Uterine smooth muscle cell (primary cell): ENCODE measurements at places on chromosomes 11 and 22. TPM values are rescaled to one million over a fixed set of nuclear protein-coding genes. Genes with fewer than 3 reads are reported as not detected.

SLC25A1 gene
- total RNA-seq = 164 and 171 TPM in 2 replicates

EFCAB6 gene
- 0.55 and 3.6 TPM in 2 replicates for total RNA-seq

UBE4A gene
- 36.9 and 39.1 TPM in 2 replicates for total RNA-seq

CD44 gene
- 366 and 419 TPM in 2 replicates for total RNA-seq

GAB2 gene
- total RNA-seq = 8.3 and 11.2 TPM in 2 replicates

RAB36 gene
- total RNA-seq = 4.8 and 5.6 TPM in 2 replicates

GGTLC2 gene
- not detected in 2 replicates for total RNA-seq

IGF2 gene
- total RNA-seq = 0.11 and 0.25 TPM in 2 replicates

SAMM50 gene
- 46.6 and 54.8 TPM in 2 replicates for total RNA-seq

CRYBB3 gene
- total RNA-seq = not detected in 2 replicates

SLC15A3 gene
- 7.5 and 10.6 TPM in 2 replicates for total RNA-seq

LDHA gene
- total RNA-seq = 521 and 846 TPM in 2 replicates

POU2F3 gene
- total RNA-seq = 0.12 TPM in 1 of 2 replicates, not detected in the other

TFIP11 gene
- 40.1 and 44.9 TPM in 2 replicates for total RNA-seq

MMP27 gene
- total RNA-seq = not detected in 2 replicates

ENTHD1 gene
- total RNA-seq = not detected in 2 replicates

LSP1 gene
- total RNA-seq = 0.33 and 0.62 TPM in 2 replicates

TCN2 gene
- 2.3 and 3.4 TPM in 2 replicates for total RNA-seq

OSM gene
- not detected in 2 replicates for total RNA-seq

LINC01488 gene
- total RNA-seq = not detected in 2 replicates

C11orf16 gene
- total RNA-seq = not detected in 2 replicates

MRPL11 gene
- 49.9 and 55.0 TPM in 2 replicates for total RNA-seq
